Suppressor macrophage treated with lipopolysaccharide for 1 hour (primary cell): ENCODE measurements at places on chromosomes 5 and 9.

DNA sequence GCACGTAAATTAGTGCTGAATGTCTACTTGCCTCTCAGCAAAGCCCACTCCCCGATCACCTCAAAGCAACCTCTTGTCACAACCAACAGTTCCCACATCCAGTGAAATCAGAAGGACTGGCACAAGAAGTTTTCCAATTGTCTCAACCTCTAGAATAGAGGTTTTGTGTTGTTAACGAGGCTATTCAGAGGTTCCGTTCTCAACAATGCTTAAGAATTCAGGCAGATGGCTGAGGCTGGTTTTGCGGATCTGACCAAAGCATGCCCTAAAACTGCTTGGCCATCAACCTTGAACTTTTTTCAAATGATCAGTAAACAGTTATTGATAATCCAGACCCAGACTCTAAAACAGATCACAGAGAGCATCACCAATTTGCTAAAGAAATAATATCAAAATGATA is 52.9 kb downstream of the MAPKAP1 start:
- no peak for DNase-seq

- DNase-seq, result no peak
Observed at GRCh38 chr5:94043311-94043710, 301.9 kb upstream of the POU5F2 start.

DNA sequence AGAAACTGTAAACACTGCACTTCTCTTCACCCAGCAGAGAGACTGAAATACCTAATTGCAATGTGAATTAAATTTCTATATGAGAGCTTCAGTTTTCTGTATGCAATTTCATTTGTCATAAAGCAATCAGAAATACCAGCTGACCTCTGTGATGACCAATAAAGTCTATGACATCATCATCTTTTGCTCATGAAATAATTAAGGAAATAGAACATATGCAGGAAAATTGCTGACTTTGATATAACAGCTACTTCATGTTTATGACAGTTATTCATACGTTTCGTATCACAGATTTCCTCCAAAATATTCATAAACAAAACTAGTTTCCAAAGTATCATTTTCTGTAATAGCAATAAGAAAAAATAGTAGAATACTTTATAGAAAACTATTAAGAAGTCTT is 652.3 kb downstream of the SLCO4C1 start:
- peak; percentile 22 for DNase-seq

DNA sequence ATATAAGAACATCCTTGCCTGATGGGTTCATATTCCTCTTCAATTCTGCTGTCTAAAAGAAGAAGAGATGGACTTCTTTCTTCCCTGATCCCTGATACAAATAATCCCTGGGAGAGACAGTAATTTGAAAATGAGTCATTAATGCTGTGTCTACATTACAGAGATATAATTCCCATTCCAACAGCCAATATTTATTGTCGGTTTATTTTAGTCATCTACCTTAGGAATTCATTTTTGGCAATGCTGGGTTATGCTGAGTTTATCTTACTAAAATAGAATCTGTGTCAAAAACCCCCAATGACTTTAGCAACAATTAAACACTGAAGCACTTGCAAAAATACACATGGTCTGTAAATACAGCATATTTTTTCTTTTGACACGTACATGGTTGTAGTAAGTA is 23.9 kb downstream of the ZNF474 start:
- DNase-seq, result no peak

DNA sequence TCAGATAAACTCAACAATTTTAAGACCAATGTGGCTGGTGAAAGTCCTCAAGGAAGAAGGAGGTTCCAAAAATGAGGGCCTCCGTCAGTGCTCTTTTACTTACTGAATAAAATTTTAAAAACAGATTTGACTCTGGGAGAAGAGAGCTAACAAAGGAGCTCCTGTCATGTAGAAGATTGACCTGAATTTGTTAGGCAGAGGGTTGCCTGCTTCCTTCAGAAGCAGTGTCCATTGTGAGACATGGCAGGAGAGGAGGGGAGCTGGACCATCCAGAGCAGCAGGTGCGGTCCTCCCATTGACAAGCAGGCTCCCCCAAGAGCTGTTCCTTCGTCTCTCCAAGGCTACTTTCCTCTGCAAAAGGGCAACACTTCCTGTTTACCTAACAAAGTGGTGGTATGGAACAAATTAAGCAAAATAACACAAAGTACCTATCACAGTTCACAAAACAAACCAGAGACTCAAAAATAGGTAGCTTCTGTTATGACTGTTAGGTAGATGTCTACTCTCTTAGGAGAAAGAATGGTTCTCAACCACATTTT is 238.1 kb downstream of the DENND1A start:
- DNase-seq, result no peak

GRCh38 chr5:144395704-144396103 is 225.0 kb downstream of the KCTD16 start:
- DNase-seq, result no peak

GRCh38 chr5:91296674-91297143 is 86.4 kb downstream of the ARRDC3 start:
- DNase-seq, result peak; percentile 18

GRCh38 chr9:69655065-69655464 is 17.1 kb downstream of the APBA1 start:
- no peak for DNase-seq

DNA sequence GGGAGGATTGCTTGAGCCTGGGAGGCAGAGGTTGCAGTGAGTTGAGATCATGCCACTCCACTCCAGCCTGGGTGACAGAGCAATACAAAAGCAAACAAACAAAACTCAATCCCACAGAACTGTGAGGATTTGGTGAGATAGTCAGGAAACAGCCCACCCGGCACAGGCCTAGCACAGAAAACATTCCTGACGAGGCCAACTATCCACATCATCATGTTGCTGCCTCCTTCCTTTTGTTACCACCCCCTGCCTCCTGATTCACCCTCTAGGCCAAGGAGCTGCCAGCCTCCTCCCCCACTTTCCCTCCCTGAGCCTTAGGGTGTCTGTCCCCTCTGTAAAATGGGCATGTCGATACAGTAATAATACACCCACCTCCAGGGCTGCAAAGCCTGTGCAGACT is 39.0 kb downstream of the STK10 start:
- no peak for DNase-seq

GRCh38 chr5:74384851-74385250 is 255.7 kb downstream of the ENC1 start:
- DNase-seq, result no peak

DNA sequence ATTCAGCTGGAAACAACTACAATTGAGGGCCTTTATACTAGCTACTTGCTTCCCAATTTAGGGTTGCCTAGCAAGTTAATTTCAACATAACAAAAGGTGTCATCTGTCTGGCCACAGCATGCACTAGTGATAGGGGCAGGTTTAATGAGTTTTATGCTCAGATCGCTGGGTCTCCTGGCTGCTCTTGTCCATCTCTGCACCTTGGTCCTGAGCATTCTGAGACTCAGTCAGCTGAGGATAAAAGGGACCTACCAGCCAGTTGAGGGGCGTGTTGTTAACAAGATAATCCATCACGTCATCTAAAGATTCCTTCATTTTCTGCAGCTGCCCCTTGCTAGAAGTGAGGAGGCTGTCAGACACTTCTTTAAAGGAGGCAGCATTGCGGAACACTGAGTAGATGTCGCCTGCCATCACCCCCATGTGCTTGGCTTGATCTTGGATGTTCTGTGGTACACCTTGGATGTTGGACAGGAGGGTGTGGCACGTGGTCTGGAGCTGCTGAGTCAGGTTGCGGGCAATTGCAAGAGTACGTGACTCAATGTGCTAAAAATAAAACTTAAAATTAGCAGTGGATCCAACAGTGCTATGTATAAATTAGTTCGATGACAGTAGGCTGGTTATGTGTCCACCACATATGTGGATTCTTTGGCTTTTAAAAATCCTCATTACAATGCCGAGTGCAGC is 11.0 kb downstream of the PLIN2 start:
- DNase-seq, result no peak

DNA sequence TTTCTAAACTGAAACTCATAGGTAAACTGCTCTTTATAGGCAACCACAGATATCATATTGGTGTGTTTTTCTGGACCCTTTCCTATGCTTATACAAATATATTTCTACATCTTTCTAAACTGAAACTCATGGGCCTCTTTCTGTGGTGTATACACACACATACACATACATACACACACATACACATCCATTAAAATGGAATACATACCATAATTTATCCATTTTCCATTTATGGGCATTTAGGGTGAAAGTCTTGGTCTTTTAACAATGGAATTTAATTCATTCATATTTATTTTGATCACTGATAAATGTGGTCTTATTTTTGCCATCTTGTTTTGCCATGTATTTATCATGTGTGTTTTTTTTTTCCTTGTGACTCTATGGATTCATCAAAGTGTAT is 44.1 kb downstream of the SLC22A5 start:
- DNase-seq, result no peak

GRCh38 chr5:137752905-137753690 is 1.1 kb downstream of the HNRNPA0 start:
- peak; percentile 67 for DNase-seq

- DNase-seq, result no peak
Observed at GRCh38 chr9:22047596-22047995, 38.5 kb upstream of the CDKN2B start.

DNA sequence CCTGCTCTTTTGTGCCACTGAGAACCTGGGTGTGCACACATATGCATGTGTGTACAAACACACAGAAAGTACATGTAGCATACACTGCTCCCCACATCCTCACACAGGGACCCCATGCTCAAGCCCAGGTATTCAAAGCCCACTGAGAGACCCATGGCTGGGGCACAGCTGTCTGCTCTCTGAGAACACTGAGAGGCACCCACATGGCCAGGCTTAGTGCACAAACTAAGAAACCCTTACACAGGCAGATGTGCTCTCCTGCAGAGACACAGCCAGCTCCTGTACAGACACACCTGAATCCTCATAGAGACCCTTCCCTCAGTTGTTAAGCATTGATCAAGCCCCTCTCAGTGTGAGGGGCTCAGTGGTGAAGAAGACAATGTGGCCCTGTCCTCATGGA is 92.5 kb downstream of the CACNA1B start:
- no peak for DNase-seq

DNA sequence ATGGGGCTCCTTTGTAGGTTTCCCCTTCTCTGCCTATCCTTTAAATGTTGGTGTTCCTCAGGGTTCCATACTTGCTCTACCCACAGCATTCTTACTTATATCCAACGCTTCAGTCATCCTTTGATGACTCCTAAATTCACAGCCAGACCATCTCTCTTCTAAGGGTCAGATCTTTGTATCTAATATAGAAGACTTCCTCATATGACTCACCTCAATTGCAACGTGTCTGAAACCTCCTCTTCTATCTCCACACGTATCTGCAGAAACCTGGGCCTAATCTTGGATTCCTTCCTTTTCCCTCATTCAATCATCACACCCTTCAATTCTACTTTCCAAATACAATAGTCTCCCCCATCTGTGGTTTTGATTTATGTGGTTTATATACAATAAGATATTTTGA is 68.3 kb downstream of the HMGCR start:
- DNase-seq, result peak; percentile 2

DNA sequence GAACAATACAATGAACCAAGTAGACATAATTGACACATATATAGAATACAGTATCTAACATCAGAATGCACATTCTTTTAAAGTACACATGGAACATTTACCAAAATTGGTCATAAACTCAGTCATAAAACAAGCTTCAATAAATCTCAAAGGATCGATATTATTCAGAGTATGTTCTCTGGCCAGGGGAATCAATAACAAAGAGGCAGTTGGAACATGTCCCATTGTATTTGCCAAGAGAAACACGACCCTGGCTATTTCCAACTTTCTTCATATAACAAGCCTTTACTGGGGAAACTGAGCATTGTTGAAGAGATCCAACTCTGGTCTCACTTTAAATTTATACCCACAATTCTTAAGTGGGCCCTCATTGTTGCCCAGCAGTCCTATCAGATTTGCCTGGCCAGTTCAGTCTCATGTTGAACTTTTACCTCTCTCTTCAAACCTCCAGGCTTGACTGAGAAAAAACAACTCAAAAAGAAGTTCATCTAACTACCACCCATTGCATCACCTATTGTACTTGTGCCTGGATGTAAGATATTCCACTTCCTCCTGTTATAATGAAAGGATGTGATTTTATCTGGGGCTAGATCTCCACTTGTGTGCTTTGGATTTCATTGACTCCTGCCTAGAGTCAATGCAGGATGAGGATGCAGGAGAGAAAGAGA is 162.5 kb downstream of the HSPA4 start:
- no peak for DNase-seq

- DNase-seq, result no peak
Observed at GRCh38 chr5:14347522-14347921, 204.4 kb downstream of the TRIO start.

DNA sequence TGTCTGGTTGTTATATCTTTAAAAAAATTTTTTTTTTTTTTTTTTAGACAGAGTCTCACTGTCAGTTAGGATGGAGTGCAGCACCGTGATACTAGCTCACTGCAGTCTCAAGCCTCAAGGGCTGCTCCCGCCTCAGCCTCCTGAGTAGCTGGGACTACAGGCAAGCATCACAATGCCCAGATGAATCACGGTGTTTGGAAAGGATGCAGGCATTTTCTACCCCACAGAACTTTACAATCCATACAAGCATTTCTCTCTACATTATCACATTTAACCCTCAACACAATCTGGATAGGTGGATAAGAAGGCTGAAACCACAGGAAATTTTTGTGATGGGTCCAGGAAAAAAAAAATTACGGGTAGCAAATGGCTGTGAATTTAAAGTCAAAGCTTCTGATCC is 5.8 kb upstream of the PCA3 start:
- no peak for DNase-seq

DNA sequence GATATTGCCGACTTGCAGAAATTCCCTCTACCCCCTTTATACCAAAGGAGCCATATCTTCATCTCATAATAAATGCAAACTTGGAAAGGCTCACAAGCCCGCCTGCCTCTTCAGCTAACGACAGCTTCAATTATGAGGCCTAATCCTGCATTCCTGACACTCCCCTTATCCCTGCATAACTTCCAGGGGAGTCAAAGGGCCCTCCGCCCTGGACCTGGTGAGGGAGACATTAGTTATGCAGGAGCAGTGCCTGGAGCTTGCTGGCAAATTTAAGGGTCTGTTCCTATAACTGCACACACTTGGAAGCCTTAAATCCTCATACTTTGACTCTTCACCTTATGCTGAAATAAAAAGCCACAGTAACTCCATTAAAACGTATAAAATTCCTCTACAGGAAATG is 617.9 kb downstream of the BNC2 start:
- DNase-seq, result no peak

GRCh38 chr5:65961633-65962032 is 35.3 kb downstream of the ERBIN start:
- DNase-seq, result peak; percentile 47

DNA sequence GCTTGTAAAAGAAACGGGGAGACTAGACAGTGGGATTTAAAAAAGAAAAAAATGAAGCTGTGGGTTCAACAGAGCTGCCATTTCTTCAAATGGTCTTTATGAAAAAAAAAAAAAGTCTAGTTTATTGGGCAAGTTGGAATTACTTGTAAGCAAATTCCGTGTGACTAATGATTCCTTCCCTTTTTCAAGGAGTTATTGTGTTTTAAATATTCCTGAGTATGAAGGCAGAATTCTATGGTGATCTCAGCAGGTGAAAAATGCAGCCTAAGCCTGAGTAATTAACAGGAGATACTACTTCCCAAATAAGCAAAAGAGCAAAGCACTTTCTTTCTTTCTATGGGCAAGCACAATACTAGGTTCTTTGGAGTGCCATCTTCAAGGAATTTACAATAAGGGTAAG is 481.9 kb downstream of the ZNF608 start:
- no peak for DNase-seq

GRCh38 chr5:23994581-23995370 is 487.4 kb downstream of the PRDM9 start:
- no peak for DNase-seq

GRCh38 chr9:36690412-36691168 is 117.9 kb downstream of the MELK start:
- peak; percentile 65 for DNase-seq

- no peak for DNase-seq
Observed at GRCh38 chr9:14133394-14133793, 180.5 kb downstream of the NFIB start.
